ENCODE measurements at places on chromosomes 1 and 21.

GRCh38 chr1:172838680-172839313 is 179.9 kb downstream of the FASLG start:
- no peak for DNase-seq

DNA sequence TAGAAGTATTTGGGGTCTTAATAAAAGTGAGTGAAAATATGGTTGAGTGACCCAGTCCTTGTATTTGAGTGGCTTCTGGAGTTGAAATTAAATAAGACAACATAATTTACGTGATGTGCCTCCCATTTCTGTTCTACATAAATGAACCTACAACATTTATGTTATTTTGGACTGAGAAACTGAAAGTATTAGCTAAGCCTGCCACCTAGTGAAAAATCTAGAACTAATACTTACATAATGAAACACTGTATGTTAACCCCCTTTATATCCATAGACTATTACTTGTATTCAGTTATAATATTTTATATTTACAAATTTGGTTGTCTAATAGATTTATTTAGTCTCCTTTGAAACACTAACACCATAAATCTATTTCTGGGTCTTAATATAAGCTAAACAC is 298.9 kb downstream of the KCNT2 start:
- peak; percentile 9 for DNase-seq

DNA sequence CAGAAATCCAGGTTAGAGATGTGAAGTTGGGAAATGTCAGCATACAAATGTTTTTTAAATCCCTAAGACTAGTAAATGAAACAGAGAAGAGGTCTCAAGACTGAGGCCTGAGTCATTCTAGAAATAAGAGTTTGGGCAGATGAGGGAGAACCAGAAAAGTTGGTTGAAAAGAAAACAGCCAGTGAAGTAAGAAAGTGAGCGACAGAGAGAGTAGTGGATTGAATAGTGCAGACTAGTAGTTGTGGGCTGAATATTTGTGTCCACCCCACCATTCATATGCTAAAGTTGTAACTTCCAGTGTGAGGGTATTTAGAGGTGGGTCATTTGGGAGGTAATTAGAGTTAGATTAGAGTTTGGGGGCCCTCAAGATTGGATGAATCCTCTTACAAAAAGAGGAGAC is 889.2 kb downstream of the TTLL7 start:
- DNase-seq = no peak

DNA sequence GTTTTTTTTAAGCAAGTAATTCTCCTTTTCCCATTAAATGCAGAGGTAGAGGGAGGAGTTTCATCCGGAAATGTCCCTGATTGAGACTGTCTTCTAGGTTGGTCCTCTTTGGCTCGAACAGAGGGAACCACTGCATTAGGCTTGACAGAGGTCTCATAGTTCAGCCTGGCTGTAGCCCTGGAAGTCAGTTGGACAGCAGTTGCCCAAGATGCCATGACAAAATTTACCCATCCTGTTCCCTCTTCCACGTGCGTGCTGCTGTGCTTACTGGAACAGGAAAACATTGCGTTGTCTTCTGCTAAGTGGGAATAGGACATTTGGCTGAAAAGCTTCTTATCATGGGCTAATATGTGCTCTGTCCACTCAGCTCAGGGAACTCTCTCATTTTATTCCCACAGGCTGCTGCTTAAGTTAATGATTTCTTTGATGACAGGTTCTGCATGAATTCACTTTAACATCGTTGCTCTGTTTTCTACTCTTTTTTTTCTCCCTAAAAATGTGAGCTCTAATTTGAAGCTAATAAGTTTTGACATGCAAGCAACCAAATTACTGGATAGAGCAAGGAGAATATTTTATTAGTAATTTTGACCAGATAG is 18.0 kb downstream of the KCNK1 start:
- DNase-seq = no peak

DNA sequence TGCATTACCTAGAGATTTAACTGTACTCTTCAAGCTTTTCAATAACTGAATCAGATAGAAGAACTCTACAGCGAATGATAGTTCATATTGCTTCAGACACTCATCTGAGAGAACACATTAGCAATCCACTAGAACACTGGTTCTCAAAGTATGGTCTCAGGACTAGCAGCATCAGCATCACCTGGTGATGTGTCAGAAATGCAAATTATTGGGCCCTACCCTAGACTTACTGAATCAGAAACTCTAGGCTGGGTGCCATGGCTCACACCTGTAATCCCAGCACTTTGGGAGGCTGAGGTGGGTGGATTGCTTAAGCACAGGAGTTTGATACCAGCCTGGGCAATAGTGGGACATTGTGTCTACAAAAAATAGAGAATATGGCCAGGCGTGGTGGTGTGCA is 24.9 kb upstream of the GLIS1 start:
- no peak for DNase-seq

- DNase-seq = no peak
These were observed 242.6 kb downstream of the PTPRU start for GRCh38 chr1:29478879-29479278.

- no peak for DNase-seq
These were observed 9.9 kb upstream of the HLCS start for GRCh38 chr21:36976228-36976861.

GRCh38 chr1:59816318-59816878 is 1.6 kb downstream of the HOOK1 start:
- no peak for DNase-seq

DNA sequence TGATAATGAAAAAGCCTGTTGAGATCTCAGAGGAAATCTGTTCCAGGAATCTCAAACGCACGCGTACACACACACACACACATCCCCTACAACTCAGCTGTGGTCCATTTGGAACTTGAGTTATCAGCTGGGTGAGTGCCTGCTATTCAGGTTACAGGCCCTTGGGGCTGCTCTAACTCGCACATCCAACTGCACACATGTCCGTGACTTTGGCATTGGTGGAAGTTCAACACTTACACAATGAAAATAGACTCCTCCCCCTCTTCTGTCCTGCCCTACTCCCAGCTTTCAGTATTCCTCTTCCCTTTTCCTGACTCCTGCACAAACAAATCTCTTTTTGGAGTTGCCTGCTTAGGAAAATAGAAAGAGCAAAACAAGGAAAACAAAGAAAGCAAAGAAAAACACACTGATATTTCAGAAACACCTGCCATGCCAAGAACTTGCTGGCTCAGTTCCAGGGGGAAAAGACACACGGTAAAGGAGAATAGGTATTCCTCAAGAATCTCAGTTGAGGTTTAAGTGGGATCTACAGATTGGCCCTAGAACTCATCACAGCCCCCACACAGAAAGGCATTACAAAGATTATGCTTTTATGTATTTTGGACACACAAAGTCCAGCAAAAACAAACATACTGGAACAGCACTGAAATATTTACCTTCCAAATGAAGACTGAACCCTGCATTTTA is 140.9 kb downstream of the TGFBR3 start:
- no peak for DNase-seq

DNA sequence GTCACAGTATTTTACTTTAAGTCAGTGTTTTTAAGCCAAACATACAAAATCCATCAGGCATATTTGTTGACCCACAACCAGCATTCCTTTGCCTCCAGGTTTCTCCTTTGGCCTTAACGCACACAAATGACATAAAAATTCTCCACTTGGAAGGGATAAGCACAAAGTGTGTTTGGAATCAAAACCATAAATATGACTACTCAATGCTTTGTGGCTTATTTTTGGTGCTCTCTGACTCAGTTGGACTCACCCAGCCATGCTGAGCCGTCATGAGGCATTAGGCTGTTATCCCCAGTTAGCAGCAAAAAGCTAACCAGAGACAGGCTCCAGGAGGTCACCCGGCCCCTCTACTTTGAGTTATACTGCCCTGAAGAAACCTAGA is 948 bp downstream of the PRUNE1 start:
- DNase-seq = peak; percentile 39

GRCh38 chr1:248897412-248898337 is 8.4 kb upstream of the PGBD2 start:
- no peak for DNase-seq

GRCh38 chr1:84862810-84863251 is 30.2 kb downstream of the LPAR3 start:
- DNase-seq = no peak

GRCh38 chr1:69940816-69941215 is 264.6 kb downstream of the LRRC40 start:
- no peak for DNase-seq
